SK-MEL-5 (cell line): ENCODE measurements at places on chromosomes 1 and 21. TPM values are rescaled to one million over a fixed set of nuclear protein-coding genes. Genes with fewer than 3 reads are reported as not detected.
A peak's percentile ranks its signal among the peaks of the same experiment; 100 is the strongest.

DNA sequence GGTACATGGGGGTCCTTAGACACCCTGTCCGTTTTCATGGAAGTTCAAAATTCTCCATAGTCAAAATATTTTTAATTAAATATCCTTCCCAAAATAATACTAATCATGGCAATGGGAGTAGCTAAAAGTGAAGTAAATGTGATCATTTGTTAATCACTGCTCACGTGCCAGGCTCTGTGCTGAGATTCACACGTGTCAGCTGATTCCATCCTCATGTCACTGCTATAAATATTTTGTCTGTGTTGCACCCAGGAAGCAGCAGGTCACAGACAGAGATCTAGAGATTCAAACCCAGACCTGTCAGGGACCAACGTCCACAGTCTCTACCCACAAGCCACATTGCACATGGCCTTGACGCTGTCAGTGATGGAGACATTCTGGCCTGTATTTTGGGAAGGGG lies 74.3 kb downstream of the KLHDC7A start:
- no peak for DNase-seq

GRCh38 chr1:73910466-73910865 lies 287.5 kb downstream of the LRRIQ3 start:
- DNase-seq: peak; percentile 37

GRCh38 chr1:161086457-161086856 lies 2.9 kb downstream of the NECTIN4 start:
- no peak for DNase-seq

MTARC1 gene
- 0.61 and 1.6 TPM in 2 replicates for total RNA-seq

DNA sequence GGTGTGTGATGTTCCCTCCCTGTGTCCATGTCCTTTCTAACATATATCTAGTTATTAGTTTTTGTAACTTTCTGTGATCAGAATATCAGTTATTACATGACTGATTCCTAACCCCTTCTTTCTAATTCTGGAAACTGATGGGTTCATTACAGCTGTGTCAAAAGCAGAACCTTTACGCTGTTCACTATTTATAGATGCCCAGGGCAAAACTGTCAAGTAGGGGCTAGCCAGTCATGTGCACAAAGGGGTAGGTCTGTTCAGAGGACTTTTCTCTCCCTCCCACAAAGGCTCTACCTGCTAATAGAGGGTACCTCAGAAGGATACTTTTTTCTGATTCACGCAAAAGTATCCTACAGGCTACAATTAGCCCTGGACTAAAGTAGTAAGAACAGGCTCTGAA lies 79.2 kb downstream of the NRDC start:
- no peak for DNase-seq

DNA sequence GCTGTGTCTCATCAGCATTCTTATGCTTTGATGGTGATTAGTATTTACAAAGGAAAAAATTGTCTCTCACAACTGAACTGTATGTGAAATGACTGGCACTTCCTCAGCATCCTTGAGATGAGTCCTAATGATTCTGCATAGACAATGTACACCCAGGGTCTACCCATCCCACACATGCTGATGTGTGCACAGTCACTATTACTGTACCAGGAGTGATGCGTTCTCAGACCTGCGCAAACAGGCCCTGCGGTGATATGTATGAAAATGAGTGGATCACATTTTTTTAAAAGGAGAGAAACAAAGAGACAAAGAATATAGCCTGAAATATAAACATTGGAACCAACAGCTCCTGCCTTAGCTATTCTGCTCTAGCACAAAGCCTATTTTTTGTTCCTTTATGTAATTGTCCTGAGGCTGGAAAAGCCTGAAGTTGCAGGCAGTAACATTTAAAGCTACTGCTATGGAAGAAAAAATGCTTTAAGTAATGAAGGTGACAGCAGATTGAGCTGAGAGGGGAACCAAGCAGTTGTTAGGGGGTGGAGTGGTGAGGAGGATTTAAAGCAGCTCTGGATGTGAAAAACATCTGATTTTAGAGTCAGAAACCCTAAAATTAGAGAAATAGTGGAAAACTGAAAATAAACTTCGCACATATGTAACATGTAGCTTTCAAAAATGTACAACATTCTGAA lies 5.5 kb downstream of the RCAN1 start:
- no peak for DNase-seq

RGS1 gene
- total RNA-seq: 0.16 and 0.29 TPM in 2 replicates

DNA sequence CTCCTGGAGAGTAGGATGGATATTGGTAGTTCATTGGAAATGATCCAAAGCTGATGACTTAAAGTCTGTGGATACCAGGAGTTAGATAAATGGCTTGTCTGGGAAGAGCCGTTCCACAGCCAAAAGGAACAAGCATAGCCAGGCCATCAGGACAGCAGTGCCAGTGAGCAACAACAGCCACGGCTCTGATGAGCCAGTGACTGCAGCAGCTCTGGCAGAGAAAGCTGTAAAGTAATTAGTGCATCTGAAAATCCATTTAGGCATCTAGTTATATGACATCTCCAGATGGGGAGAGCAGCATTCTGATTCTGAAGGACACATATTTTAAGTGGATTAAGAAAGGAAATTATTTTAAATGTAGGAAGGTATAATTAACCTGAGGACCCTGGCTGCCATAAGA lies 256.2 kb upstream of the PLXNA2 start:
- no peak for DNase-seq

AUNIP gene
- total RNA-seq: 6.6 and 7.0 TPM in 2 replicates

DNA sequence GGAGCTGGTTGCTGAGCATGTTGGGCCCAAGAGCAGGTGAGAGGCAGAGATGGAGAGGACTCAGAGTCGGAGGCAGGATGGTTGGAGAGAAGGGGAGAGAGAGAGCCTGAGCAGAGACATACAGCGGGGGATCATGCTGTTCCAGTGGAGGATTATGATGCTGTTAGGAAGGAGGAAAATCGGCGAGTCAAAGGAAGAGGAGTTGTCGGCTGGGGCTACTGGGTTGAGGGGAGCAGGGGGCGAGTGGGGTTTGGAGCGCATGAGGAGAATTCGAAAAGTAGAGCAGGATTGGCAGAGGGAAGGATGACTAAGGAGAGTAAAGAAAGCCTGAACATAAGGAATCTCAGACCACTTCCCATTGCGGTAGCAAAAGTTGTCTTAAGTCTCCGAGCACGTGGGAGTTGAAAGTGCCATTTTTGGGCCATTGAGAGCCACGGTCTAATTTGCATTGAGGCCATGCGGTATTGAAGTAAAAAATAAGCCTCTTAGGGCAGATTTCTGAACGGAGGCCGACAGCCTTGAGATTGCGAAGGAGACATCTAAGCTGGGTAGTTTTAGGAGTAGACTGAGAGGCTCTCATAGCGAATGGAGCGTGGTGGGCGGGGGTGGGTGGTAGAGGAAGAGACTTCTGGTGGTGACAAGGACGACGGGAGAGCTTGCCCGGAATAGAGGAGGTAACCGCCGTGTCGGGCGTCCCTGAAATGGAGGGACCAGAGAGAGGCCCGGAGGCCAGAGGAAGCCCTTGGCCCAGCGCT lies 140.4 kb upstream of the ETV3 start:
- no peak for DNase-seq

DNA sequence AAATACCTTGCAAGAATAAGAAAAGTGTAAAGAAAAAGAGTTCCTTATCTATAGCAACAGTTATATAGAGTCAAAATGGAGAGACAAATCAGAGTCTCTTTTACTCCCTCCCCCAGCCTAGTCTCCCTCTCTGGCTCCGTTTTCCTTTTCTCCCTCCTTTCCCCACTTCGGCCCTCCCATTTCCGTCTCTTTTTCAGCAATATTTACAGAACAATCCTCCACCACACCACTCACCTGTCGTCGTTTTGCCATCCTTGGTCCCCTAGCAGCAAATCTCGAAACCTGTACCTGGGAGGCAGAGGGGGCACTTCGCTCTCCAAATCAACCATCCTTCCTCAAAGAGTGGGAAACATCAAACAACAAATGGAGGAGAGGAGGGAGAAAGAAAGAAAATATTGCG lies 259 bp downstream of the KCNT2 start:
- no peak for DNase-seq

DNA sequence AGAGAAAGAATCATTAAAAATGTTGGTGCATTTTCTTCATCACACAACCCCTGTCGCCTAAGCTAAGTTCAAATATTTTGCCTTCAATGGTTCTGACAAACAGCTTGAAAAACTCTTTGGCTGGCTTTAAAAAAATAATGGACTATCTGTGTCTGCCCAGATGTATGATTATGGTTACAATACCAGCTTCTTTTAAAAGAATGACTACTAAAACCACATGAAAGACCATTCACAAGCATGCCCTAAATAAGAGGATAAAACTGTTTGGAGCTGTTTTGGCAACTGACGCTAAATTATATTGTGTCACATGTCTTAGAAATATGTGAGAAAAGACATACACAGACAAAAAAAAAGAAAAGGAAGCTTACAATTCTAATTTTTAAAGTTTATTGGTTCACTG lies 23.7 kb upstream of the PLPPR4 start:
- peak; percentile 2 for DNase-seq

FCRL6 gene
- total RNA-seq: not detected in 2 replicates

DNA sequence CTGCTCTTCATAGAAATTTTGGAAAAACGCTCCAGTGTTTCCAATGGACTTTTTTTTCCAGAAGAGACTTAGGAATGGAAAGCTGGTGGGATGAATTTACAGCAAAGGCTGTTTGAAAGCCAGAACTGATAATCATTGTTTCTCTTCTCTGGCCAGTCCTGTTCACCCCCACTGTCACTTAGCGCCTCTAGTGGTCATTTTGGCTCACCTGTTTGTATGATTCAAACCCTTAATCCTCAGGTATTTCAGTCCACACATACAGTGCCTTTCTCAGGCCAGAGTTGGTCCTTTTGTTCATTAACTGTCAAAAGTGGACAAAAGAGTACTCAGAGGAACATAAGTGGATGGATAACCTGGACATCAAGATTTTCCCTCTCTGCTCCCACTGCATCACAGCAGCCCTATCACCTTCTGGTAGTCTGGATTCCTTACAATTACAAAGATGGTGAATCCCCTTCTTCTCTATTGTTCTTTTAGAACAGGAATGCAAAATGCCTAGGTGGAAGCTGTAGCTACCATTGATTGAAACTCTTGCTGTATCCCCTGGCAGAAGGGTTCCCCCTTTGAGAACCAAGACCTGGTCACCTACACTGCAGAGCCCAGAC lies 177.6 kb upstream of the OLFM3 start:
- peak; percentile 20 for DNase-seq

GRCh38 chr1:90799326-90799725 lies 82.2 kb upstream of the BARHL2 start:
- no peak for DNase-seq

DNA sequence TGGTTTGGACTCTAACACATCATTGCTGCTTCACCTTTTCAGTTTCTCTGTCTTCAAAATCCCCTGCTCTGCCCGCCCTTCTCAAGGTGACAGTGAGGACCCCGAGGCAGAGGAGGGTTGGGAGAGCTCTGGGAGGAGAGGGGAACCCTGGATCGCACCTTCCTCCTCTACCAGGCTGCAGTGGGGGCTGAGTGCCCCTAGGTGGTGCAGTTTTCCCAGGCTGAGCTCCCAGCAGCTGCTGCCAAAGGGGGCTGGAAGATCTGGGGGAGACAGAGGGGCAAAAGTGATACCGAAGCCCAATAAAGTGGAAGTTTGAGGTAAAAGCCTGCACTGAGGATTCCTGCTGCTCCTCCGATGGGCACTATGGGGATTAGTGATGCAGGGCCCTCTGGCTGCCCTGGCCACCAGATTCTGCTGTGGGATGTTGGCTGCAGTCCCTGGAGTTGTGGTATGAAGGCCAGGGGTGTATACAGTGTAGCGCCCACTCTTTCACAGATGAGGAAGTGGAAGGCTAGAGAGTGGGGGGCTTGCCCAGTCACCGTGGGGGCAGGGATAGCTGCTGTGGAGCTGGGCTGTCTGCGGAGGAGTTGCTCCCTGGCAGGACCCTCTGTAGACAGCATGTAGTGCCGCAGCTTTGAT lies 40.7 kb upstream of the SCMH1 start:
- peak; percentile 43 for DNase-seq

DNA sequence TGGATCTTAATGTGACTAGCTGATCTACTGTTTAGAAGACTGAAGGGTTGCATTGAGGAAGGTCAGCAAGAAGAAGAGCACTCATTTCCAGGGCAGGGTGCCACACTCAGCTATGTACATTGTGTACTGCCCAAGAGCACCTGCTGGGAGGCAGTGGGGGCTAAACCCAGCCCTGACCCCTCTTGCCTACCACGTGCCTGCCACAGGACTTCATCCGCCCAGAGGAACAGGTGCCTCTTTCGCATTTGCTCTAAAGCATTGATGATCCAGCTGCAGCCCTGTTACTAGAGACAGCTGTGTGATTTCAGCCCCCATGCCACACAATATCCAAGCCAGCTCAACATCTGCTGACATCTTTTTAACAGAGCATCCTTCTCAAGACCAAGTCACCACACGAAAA lies 341.8 kb downstream of the LMX1A start:
- DNase-seq: no peak

GRCh38 chr1:235427447-235427846 lies 60.2 kb downstream of the TBCE start:
- DNase-seq: no peak

DNA sequence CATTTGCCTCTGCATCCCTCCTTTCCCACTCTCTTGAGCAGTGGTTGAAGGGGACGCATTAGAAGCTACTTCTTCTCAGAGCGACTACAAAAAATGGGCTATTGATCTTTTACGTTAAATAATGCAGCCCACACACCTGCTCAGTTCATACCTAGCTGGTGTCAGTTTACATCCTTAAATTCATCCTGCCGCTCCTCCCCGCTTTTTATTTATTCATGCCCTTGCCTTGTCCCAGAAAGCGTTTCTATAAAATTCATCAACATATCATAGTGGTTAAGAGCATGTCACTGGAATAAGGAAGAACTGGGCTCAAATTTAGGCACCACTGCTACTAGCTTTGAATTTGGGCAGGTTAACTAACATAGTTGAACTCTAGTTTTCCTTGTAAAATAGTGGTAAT lies 66.0 kb upstream of the TINAGL1 start:
- no peak for DNase-seq

GRCh38 chr1:27368869-27369582 lies 2.3 kb upstream of the MAP3K6 start:
- peak; percentile 45 for DNase-seq

- DNase-seq: no peak
Measured at GRCh38 chr1:23704834-23705495, 13.4 kb downstream of the RPL11 start.

GBP5 gene
- not detected in 2 replicates for total RNA-seq

- DNase-seq: no peak
Measured at GRCh38 chr1:223482766-223483165, 89.6 kb downstream of the CCDC185 start.

RRAGC gene
- total RNA-seq: 18.8 and 19.3 TPM in 2 replicates

DNA sequence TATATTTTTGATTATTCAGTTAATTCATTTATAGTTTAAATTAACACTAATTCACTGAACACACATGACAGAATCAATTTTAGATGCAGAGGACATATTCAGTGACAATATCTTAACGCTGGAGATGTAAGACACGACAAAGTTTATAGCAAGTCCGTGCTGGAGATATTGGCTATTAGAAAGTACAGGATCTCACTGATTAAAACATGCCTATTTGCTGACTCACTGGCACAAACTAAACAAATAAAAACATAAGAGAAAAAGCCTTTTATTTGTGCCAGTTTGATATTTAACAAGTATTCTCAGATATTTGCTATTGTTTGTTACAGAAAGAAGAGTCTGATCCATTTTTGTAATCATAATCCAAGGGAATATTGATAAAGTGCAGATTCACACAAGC lies 1122.9 kb upstream of the B3GALT2 start:
- DNase-seq: no peak
